ENCODE measurements at places on chromosomes 1 and 21. TPM values are rescaled to one million over a fixed set of nuclear protein-coding genes. Genes with fewer than 3 reads are reported as not detected.

- DNase-seq = no peak
Observed at GRCh38 chr1:84145068-84145467, 997 bp downstream of the PRKACB start.

DNA sequence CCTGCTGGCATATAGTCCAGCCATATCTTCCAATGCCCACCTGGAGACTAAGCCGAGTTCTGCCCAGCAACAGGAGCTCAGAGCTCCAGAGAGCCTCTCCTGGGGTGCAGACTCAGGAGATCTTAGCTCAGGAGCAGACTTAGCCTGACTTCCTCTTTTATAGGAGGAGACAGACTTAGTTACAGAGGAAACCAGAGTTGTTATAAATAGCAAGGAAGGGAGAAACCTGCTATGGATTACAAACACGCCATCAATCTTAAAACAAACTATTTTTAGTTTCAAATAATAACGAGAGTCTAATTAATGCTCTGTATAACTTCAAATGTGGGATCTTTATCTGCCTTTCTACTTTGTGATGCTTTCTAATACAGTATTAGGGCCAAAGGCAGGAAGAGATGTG lies 3.3 kb upstream of the KIF21B start:
- DNase-seq = no peak

SAMSN1 gene
- 3.8 TPM for total RNA-seq

- no peak for DNase-seq
Observed at GRCh38 chr1:89737985-89738510, 82.8 kb upstream of the LRRC8D start.

HHIPL2 gene
- total RNA-seq = 0.37 TPM

MYOG gene
- not detected for total RNA-seq

- DNase-seq = no peak
Observed at GRCh38 chr1:175826705-175827104, 83.3 kb upstream of the TNR start.

- no peak for DNase-seq
Observed at GRCh38 chr1:212070720-212071302, 35.3 kb downstream of the DTL start.

DNA sequence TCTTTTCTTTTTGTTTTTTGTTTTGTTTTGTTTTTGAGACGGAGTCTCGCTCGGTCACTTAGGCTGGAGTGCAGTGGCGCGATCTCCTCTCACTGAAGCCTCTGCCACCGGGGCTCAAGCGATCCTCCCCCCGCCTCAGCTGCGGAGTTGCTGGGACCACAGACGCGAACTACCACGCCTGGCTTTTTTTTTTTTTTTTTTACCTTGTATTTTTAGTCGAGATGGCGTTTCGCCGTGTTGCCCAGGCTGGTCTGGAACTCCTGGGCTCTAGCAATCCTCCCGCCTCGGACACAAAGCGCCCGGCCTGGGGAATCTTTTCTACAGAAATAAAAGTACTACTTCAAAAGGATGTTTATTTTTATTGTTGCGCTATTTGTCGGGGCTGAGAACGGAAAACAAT lies 1.1 kb upstream of the SETDB1 start:
- DNase-seq = peak; percentile 23

- DNase-seq = no peak
Observed at GRCh38 chr1:210647406-210648333, 319.0 kb downstream of the HHAT start.

AQP10 gene
- not detected for total RNA-seq

SOAT1 gene
- total RNA-seq = 21.8 TPM

DNA sequence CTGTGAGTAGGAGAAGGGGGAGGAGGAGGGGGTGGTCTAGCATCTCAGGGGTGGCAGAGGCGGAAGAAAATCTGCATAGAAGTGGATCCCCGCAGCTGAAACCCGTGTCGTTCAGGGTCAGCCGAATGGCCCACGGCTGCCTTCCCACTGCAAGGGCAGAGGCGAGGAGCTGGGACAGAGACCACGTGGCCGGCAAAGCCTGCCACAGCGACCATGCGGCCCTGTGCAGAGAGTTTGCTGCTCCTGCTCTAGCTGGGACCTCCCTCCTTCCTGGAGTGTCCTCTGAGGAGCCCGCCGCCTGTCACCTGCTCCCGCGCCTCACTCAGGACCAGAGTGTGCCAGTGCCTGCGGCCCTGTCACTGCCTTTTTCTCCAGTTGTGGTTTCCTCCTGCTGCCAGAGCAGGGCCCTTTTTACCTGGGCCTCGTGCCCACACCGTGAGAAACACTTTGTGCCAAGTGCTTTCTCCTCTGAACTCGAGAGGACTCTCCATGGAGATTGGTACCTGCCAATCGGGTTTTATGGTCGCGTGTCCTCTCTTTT lies 5.4 kb upstream of the TRPM2 start:
- no peak for DNase-seq

- DNase-seq = no peak
Observed at GRCh38 chr21:44432841-44433790, 22.2 kb upstream of the LRRC3 start.

HSPG2 gene
- 307 TPM for total RNA-seq

ANGPTL1 gene
- total RNA-seq = 19.0 TPM

GRCh38 chr1:30197639-30198450 lies 525.5 kb downstream of the MATN1 start:
- DNase-seq = no peak

LDLRAD2 gene
- 0.16 TPM for total RNA-seq

GRCh38 chr1:37274486-37274885 lies 199.9 kb upstream of the ZC3H12A start:
- DNase-seq = no peak

UTS2 gene
- total RNA-seq = not detected

JTB gene
- 89.6 TPM for total RNA-seq

- no peak for DNase-seq
Observed at GRCh38 chr1:218429301-218429700, 84.2 kb downstream of the TGFB2 start.

- no peak for DNase-seq
Observed at GRCh38 chr21:45248893-45249381, 38.8 kb downstream of the POFUT2 start.

DNA sequence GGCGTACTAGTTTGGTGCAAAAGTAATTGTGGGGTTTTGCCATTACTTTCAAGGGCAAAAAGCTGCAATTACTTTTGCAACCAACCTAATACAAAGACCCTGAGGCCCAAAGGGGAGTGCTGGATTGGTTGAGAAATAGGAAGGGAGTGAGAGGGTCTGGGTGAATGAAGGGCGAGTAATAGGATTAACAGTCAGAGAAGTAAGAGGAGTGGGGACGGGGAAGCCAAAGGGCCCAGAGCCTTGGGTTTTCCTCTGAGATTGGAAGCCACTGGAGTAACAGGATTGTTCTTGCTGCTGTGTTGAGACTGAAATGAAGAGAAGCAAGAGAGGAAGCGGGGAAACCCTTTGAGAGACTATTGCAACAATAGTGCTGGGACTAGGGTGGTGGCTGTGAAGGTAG lies 19.0 kb upstream of the PRELP start:
- no peak for DNase-seq

- no peak for DNase-seq
Observed at GRCh38 chr1:41576206-41576605, 91.7 kb upstream of the EDN2 start.

GPX7 gene
- 12.4 TPM for total RNA-seq

DNA sequence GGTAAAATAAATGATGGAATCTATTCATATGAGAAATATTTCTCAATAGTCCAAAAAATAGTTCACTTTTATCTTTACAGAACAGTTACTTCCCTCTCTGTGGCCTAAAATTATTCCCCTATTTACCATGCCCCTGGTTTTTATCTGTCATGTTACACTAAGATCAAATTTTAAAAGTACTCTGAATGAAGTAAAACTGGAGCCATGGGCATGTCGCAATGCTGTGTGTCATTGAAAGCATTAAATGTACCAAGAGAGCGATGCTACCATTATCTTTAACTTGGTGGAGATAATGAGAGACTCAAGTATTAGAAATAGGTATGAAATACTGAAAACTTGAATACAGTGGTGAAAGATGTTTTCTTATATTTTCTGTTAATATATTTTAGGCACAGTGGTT lies 146.2 kb downstream of the KCNT2 start:
- no peak for DNase-seq

DNA sequence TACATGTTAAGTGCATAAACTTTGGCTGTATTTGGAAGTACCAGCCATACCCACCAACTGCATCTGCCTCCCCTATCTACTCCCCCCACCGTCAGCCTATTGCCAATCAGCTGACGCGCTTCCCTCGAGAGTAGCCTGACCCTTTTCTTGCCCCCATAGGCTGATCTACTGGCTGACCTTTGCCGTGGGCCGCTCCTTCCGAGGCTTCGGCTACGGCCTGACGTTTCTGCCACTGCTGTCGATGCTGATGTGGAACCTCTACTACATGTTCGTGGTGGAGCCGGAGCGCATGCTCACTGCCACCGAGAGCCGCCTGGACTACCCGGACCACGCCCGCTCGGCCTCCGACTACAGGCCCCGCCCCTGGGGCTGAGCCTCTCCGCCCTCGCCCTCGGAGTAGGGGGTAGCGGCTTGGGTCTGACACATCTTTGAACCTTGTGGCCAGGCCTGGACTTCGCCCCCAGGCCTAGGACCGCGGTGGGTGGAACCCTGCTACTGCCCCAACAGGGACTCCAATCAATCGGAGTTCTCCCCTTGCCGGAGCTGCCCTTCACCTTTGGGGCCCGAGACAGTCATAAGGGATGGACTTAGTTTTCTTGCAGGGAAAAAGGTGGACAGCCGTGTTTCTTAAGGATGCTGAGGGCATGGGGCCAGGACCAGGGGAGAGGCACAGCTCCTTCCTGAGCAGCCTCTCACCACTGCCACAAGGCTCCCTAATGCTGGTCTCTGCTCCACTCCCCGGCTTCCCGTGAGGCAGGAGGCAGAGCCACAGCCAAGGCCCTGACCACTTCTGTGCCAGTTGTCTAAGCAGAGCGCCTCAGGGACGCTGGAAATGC lies 4.0 kb downstream of the GLMP start:
- DNase-seq = peak; percentile 94

DNA sequence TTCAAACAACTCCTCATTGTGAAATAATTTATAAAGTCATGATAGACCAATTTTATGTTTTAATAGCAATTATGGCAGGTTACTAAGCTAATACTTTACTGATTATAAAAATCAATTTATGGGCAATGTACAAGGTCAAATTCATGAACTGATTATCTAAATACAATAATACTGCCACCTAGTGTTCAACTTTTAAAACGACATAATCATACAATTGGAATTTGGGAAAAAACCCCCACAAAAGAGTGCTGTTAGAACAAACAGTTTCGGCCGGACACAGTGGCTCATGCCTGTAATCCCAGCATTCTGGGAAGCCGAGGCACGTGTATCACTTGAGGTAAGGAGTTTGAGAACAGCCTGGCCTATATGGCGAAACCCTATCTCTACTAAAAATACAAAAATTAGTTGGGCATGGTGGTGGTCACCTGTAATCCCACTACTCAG lies 14.0 kb downstream of the GTF2B start:
- no peak for DNase-seq

- DNase-seq = peak; percentile 99
Observed at GRCh38 chr1:26233903-26234643, at the start of gene CEP85. TSS of gene CEP85 (plus strand) at chr1:26234200. CDS start at chr1:26239784, 5,584 bp downstream.

NTMT2 gene
- 0.73 TPM for total RNA-seq

DNA sequence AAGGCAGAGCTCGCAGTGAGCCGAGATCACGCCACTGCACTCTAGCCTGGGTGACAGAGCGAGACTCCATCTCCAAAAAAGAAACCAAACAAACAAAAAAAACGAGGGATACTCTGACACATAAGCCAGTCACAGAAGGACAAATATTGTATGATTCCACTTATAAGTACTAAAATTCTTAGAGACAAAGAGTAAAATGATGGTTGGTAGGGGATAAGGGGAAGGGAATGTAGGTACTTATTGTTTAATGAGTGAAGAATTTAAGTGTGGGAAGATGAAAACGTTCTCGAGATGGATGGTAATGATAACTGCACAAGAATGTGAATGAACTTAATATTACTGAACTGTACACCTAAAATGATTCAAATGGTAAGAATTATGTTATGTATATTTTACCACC lies 66.7 kb upstream of the GUCA2A start:
- no peak for DNase-seq

GRCh38 chr1:6732942-6733341 lies 31.3 kb upstream of the DNAJC11 start:
- DNase-seq = no peak

CYP4B1 gene
- 15.6 TPM for total RNA-seq

GRCh38 chr1:205792481-205792881 lies 17.2 kb upstream of the RAB29 start:
- no peak for DNase-seq

FLVCR1 gene
- total RNA-seq = 4.9 TPM

DNA sequence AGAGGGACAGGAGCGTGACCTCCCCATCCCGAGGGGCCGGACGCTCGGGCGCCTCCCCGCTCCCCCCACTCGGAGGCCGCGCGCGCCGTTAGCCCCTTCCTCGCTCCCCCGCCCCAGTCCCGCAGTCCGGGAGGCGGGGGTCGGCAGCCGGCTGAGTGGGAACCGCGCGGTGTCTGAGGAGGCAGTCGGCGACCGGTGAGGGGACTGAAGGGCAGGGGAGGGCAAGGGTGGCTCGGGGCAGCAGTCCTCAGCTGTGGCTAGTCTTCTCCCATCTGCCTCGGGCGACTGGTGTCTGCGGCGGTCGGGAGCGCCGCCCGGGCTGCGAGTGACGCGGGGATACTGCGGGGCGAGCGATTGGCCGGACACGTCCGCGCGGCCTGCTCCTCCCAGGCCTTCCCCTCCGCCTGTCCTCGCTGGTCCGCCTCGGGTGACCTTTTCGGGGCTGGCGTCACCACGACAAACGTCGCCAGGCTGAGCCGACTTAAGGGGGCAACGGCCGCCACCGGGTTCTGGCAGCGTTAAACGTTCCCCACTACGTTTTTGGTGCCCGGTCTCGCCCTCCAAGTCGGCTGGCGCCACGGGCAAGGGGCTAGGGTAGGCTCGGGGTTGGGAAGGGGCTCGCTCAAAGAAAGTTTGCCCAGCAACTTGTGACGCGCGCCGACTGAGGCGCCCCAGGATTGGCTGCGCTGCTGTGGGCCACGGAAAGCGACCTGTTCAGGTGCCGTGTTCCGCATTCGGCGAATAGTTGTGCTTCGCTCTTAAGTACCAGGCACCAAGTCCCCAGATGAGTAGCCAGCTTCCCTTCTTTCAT lies 538 bp downstream of the ZNF672 start:
- DNase-seq = peak; percentile 93

DNA sequence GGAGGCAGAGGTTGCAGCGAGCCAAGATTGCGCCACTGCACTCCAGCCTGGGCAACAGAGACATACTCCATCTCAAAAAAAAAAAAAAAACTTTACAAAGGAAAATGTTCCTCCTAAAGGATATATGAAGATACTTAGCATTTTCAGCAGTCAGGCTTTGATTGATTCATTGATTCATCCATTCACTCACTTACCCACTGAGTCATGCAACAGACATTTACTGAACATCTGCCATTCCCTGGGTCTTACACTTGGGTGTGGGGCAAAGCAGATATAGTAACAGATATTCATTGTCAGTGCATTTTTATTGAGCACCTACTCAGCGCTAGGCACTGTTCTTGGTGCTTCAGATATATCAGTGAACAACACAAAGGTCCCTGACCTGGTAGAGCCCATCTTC lies 5.6 kb upstream of the LACTBL1 start:
- no peak for DNase-seq

- DNase-seq = peak; percentile 81
Observed at GRCh38 chr1:226626577-226626956, 78.0 kb downstream of the STUM start.
